ENCODE measurements at places on chromosomes 11 and 22.

DNA sequence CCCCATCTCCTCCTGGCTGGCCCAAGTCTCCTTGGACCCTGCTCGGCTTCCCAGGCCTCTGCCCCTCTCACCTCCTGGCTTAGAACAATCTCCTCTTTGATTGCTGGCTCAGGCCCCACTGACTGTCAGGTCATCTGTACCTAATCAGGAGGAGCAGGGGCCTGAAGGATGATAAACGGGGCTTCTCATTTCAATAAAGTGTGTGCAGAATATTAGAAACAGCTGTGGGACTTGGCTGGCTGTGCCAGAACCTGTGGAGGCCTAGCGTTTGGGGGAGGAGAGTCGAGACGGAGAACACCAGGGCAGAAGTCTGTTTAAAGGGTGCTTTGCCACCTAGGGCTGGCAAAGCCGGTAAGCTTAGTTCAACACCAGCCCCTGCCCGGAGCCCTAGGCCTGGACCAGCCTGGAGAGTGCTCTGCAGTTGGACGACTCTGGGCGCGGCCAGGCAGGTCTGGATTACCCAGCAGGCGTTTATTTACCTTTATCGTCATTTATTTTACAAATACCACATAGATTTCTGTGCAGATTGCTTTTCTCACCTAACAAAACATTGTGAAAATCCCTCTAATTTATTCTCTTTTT is 10.1 kb upstream of the VSIG10L2 start:
- DNase-seq = no peak

- no peak for DNase-seq
Measured at GRCh38 chr11:66651016-66651415, 12.5 kb downstream of the RBM4 start.

DNA sequence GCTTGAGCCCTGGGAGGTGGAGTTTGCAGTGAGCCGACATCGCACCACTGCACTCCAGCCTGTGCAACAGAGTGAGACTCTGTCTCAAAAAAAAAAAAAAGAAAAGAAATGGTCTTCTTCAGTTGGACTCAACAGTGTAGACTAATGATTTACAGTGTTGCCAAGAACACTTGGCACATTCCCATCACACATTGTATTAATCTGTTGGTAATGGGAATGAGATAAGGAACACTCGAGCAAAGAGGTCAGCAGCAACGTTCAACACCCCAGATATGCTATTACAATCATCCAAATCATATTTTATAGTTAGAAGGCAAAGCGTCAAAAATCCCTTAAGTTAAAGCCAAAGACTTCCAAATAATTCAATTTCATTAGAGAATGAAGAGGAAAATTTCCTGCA is 14.5 kb downstream of the CDON start:
- DNase-seq = no peak

- DNase-seq = no peak
Measured at GRCh38 chr11:111632516-111633220, 30.4 kb downstream of the SIK2 start.

DNA sequence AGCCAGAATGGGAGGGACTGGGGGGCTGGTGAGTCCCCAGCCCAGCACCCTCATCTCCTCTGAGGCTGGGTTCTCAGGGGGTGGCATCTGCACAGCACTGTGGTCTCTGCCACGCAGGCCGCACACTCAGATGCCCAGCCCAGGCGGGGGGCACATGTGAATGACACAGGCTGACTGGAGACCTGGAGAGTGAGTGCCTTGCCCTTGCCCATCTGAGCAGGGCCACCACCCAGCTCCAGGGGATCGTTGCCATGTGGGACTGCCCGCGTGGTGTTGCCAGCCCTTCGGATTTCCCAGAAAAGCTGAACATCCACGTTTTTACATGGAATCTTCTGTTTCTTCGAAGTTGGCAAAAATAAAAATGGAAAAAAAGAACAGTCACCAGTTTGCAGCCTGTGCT is 18.9 kb downstream of the PRDM11 start:
- DNase-seq = no peak

GRCh38 chr11:87447606-87448005 is 409.9 kb downstream of the TMEM135 start:
- no peak for DNase-seq

GRCh38 chr22:24440270-24440717 is 12.9 kb downstream of the ADORA2A start:
- DNase-seq = no peak

DNA sequence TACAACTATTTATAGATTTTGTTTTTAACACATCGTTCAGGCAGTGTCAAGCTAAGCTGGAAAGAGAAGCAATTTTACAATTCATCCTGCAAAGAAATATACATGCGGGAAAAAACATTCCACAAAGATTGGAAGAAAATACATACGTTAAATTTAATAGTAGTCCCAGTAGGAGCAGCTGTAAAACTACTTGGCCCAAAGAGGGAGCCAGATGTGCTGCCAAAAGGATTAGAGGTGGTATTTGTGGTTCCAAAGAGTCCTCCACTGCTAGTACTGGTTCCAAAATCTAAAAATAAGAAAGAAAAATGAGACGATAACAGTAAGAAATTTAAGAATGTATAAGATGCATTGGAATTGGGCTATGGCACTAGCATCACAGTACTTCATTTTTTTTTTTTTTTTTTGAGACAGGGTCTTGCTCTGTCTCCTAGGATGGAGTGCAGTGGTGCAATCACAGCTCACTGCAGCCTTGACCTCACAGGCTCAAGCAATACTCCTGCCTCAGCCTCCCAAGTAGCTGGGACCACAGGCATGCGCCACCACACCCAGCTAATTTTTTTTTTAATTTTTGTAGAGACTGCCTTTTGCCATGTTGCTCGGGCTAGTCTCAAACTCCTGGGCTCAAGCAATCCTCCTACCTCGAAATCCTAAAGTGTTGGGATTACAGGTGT is 21.5 kb downstream of the NUP98 start:
- no peak for DNase-seq

DNA sequence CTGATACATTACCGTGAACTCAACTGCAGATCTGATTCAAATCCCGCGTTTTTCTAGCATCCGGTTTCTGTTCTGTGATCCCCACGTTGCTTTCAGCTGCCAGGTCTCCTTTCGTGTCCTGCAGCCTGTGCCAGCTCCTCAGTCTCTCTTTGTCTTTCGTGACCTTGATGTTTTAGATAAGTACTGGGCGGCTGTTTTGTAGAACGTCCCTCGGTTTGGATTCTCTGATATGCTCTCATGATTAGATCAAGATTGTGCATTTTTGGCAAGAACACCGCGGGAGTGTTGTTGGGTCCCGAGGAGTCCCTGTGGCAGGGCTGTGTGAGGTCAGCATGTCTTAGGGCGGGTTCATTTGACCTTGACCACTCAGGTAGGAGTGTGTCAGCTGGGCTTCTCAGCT is 38.6 kb downstream of the KCNQ1 start:
- DNase-seq = no peak

- DNase-seq = peak; percentile 69
Measured at GRCh38 chr11:117907276-117908108, 21.7 kb downstream of the TMPRSS13 start.

DNA sequence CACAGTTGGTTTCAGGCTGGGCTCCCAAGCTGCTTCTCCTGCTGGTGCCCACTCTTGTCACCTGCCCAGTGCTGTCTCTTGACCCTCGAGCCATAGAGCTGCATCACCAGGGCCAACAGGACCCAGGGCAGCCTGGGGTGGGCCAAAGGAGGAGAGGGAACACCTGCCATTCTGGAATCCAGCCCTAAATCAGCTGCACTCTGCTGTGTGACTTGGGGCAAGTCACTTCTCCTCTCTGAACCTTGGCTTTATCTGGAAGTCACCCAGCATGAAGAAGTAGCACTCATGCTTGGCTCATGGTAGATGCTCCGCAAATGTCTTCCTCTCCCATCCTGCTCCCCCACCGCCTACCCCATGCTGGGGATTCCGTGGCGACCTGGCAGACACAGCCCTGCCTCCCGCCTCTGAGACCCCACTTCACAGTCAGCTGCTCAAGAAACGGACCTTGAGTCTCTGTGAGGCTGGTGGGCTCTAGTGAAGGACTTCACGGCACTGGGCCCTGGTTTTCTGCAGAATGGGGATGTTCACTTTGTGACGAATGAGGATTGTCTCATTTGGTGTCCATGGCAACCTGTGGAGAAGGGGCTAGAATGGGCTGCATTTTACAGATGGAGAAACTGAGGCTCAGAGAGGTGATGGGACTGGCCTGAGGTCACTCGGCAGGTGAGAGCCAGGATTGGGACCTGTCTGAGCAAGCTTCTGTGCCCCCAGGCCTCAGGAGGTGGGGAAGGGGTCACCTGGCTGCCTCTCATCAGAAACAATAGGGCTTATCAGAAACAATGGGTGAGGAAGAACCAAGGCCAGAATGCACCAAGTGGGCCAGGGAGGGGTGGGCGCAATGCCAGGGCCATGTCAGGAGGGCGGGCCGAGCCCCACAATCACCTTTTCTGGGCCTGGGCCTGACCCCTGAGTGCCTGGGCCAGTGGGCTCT is 12.4 kb downstream of the EMID1 start:
- no peak for DNase-seq

GRCh38 chr11:96215110-96215782 is 127.7 kb downstream of the MAML2 start:
- DNase-seq = no peak

- DNase-seq = no peak
Measured at GRCh38 chr11:33699515-33700062, 1.0 kb downstream of the C11orf91 start.

DNA sequence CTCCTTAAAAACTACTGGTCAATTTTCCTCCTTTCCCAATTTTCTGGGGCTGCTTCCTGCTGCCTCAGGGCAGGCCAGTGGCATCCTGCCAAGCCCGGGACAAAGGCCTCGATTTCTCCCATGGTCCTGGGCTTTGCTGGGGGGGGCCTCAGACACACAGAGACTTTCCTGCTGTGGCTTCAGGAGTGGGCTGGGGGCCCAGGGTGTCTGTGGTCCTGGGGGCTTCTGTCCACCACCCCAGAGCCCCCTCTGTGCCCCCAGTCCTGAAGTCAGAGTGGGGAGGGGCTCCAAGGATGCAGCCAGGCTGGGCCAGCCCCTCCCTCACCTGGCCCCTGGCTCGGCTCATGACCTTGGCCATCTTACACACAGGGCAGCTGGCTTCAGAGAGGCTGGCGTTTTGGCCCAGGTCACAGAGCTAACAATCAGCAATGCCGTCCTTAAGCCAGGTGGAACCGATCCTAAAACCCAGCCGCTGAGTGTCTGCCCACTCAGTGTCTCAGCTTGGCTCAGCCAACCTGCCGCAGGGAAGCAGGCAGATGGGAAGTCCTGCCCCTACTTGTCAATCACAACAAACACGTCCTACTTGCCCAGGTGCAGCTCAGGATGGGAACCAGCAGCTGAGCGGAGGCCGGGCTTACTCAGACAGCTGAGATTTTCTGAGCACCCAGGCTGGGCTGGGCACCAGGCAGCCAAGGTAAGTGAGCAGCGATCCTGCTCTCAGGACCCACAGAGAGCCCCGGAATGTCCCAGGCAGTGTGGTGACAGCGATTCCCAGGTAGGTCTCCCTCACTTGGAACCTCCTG is 34.6 kb downstream of the OSBPL5 start:
- DNase-seq = no peak

GRCh38 chr22:44391481-44392445 is 79.0 kb upstream of the SHISAL1 start:
- no peak for DNase-seq

- DNase-seq = no peak
Measured at GRCh38 chr11:2751523-2752203, 51.9 kb upstream of the KCNQ1OT1 start.

DNA sequence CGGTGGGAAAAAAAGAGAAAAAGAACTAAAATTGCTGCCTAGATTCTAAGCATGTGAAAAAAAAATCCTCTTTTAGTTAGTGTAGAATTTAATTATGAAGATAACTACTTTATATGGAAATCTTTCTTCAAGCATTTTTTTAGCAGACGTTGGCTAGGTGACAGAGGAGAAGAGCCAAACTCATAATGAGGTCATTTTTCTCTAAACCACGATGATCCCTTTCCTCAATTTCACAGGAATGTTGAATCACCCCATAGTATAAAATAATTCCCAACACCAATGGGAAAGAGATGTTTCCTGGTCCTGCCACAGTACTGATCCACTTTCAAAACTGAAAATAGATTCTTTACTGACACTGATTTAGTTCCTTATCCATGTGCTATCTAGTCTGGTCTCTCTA is 319.8 kb downstream of the DLG2 start:
- DNase-seq = no peak

DNA sequence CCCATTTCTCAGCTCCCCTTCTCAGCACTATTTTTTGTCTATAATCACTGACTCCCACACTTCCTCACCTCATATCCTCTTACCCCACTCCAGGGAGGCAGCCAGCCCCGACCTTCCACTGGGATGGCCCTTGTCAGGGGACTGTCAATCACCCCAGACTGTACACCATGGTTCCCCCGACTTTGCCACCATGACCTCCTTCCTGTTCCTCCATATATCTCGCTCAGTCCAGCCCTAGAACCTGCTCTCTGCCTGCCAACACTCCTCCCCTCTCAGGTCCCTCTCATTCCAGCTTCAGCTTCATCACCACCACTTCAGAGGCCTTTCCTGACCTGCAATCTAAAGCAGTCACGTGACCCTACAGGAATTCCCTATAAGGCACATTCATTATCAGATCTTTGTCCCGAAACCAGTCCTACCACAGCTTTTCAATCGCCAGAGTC is 16.5 kb downstream of the PRPF19 start:
- DNase-seq = no peak

DNA sequence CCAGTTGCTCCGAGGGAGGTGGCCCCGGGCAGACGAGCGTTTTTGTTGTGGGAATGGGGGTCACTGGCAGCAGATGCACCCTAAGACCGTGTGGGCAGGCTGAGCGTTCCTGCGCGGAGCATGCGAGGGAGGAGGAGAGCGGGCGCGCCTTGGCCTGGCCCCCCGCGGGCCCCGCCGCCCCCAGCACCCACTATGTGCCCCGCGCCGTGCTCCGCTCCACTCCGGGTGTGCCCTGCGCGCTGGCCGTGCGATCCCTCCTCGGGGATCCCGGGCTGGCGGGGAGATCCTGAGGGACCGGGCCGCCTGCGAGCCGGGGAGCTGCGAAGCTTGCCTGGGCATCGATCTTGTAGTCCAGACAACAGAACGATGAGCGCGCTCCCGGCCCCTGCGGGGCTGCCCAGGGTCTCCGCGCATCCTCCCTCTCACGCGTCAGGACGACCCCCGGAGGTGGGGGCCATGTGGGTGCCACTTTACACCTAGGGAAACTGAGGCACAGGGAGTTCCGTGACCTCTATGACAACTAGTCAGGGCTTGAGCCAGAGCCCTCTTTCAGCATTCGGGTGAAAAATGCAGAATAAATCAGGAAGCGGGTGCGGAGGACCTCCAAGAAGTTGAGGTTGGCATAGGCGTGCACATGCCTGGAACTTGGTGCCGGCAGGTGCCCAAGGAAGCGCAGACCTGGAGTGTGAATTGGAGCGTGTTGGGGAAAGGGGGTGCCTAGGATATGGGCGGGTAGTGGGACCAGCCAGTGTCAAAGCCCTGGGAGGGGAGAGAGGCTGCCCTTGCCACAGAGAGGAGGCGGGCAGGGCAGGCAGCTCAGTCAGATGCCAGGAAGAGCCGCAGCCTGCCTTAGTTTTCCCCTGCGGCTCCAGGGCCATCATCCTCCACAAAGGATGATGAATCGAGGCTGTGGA is 1.3 kb upstream of the KMT5B start:
- DNase-seq = no peak

GRCh38 chr11:123306531-123306930 is 111.5 kb upstream of the CLMP start:
- DNase-seq = no peak
